Activated CD4-positive, alpha-beta T cell treated with anti-CD3 and anti-CD28 coated beads, Interleukin-2, amount 50 U/mL, for 1 hour (primary cell): ENCODE measurements at places on chromosomes 7 and 10.

DNA sequence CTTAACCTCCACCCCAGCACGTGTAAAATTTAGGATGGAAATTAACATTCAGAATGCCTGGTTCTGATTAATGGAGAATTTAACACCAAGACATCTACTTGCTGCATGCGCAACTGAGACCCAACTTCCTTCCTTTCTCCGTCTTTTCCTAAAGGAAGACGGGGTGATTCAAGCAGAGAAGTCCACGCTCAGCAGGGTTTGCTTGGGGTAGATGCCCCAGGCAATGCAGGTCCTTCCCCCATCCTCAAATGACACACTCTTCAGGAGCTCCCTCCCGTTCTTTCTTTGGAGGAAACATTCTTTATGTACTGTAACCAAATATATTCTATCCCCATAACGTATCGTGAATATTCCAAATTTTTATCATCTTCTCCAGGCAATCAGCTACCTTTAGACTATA lies 47.0 kb downstream of the FAM171A1 start:
- DNase-seq: no peak

DNA sequence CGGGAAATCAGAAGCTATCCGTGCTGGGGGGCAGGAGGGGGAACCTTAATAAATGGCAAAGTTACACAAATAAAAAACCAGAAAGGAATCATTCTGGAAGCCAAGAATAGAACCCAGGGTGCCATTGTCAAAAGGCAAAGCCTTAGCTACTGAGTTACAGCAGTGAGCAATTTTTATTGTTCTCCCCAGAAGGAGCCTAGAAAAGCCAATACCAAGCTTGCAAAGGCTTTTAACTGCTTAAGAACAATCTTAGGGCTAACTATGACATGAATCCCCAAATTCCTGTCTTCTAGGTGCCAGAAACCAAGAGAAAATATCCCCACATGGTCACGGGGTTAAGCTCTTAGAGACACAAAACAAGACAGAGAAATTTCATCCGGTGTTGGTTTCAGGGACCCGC lies 482.7 kb downstream of the CCSER2 start:
- no peak for DNase-seq

GRCh38 chr7:17706734-17707133 lies 233.6 kb downstream of the SNX13 start:
- peak; percentile 2 for DNase-seq

DNA sequence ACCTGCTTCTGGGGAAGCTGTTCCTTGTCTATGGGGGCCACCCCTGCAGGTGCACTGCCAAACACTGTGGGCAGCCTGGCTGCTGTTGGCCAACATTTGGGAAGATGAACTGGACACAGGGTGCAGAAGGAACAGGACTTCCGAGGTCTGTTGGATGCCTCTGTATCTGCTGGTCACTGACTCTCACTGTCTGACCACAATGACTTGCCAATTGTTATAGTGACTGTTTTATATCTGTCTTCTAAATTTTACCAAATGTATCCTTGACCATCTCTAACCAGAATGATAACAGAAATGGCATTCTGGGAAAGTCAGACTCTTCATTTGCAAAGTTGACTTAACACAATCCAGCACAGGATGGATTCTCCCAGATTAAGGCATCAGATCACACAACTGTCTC lies 214.0 kb upstream of the PRSS58 start:
- DNase-seq: no peak

GRCh38 chr10:71038091-71038633 lies 149.8 kb upstream of the PCBD1 start:
- no peak for DNase-seq

GRCh38 chr7:79593866-79594301 lies 140.4 kb upstream of the MAGI2 start:
- DNase-seq: no peak

GRCh38 chr7:25578991-25579777 lies 350.9 kb upstream of the NPVF start:
- no peak for DNase-seq

- DNase-seq: no peak
Observed at GRCh38 chr7:147013825-147014224, 897.2 kb downstream of the CNTNAP2 start.

DNA sequence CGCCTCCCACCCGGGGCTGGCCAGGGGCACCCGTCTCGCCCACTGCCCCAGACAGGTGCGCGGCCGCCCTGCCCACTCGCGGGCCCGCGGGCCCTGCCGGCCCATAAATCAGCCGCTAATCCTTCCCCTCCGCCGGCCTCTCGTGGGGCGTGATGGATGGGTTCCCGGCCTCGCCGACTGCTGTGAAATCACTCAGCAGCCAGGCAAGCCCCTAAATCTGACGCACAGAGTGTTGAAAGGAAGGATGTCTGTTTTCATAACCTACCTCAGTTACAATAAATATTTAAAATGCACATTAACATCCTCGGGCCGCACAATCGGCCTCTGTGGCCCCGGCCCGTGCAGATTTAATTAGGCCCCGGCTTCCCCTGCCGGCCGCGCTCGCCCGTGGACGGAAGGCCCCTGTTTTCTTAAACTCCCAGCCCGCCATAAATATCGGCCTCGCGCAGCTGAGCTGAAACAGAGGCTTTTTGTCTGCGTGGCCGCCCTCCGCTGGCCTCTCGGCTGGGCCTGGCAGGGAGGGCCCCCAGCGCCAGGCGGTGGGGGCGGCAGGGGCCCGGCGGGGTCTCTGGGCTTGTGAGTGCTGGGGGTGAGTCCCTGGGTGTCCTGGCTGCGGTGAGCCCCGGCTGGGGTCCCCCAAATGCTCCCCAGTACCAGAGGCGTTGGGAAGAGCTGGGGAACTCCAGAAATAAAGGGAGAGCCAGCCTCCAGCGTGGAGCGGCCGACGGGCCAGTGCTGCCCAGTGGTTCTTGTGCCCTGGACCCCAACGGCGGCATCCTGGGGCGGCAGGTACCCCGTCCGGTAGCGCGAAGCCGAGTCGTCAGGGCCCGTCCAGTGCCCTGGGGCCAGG lies 90.7 kb downstream of the UNCX start:
- DNase-seq: no peak

DNA sequence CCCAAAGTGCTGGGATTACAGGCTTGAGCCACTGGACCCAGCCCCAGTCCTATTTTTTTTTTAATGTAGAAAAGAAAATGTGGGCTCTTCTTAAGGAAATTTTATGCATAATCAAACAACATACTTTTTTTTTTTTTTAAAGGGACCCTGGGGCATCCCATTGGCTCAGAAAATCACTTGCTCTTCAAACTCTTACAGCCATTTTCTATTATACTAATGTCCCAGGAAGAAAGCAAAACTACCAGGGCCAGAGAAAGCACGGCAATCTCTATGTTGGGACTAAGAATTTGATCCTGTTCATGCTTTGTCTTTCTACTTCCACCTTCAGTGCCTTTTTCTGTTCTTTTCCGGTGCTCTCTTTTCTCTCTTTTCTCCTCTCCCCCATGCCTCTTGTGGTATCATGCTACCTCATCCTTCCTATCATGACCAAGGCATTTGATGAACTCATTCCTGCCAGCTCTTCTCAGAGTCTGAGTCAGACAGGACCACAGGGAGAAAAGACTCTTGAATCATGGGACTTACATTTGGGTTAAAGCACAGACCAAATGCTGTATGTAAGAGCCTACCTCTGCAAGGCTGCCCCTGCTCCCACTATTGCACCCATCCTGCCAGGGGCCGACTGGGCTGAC lies 76.4 kb upstream of the CCNY start:
- DNase-seq: no peak

GRCh38 chr10:121841862-121842261 lies 86.0 kb downstream of the ATE1 start:
- DNase-seq: no peak

DNA sequence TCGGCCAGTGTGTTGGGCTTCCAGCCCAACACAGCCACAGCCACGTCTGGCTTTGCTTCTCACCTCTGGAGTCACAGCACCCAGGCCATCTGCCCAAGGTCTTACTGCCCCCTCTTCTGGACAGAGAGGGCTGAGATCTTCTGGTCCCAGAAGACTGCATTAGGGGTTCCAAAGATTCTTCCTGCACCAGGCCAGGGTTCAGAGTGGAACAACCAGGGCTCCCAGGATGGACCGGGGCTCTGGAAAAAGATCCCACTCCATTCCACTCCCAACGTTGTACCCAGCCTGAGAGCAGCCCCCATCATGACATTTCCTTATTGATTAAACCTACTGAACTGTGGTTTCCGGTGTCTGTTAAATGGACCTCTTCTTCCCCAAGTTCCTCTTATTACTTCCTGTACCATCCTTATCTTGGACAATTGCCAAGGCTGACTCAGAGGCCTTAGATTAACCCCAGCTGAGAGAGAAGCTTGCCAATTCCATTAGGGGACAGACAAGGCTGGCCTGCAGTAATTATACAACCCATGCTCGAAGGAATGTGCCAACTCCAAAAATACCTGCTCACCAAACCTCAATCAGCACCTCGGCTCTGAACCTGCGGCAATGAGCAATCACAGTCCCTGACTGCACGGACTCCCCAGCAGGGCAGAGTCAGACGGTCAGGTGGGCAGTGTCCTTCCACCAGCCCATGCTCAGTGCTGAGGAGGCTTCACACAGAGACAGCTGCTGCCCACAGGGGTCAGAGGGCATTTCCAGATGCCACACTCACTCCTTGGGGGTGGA lies 47.9 kb upstream of the NPFFR1 start:
- no peak for DNase-seq
